ENCODE measurements at places on chromosomes 1 and 21.

DNA sequence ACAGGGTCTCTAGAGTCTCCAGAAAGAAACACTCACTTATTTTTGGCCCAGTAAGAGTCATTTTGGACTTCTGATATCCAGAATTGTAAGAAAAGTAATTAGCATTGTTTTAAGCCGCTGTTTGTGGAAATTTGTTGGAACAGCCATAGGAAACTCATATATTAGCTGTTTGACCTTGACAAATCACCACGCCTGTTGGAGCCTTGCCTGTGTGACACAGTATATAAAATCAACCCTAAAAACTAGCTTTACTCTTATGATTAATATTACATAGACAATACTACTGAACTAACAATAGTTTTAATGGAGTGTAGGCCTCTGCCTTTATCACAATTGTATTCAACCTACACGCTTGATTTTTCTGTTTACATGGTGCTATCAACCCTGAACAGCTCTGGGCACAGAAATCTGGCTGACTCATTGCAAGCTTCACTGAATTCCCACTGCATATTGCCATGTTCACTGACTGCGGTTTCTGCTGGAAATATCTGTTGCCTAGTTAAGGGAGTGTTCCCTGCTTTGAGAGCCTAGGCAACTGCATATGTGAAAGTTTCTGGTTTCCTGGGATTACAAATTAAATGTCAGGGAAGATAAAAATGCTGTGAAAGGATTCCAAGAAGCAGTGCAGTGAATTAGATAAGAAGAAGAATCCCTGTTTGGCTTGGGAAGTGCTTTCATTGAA is 419.5 kb upstream of the DEPDC1 start:
- DNase-seq = no peak

DNA sequence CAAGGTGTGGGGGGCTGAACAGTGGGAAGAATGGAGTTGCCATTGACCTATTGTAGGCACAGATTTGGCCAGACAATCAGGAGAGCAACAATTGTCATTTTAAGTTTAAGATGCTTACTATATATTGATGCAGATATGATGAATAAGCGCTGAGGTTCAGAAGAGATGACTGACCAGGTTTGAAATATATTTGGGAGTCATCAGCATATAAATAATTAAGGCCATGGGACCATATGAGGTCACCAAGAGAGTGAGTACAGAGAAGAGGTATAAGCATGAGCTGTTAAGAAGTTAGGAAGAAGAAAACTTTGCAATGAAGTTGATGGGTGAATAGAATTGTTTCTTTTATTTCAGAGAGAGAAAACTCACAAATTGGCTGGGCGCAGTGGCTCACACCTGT is 4.5 kb upstream of the GADD45A start:
- no peak for DNase-seq

DNA sequence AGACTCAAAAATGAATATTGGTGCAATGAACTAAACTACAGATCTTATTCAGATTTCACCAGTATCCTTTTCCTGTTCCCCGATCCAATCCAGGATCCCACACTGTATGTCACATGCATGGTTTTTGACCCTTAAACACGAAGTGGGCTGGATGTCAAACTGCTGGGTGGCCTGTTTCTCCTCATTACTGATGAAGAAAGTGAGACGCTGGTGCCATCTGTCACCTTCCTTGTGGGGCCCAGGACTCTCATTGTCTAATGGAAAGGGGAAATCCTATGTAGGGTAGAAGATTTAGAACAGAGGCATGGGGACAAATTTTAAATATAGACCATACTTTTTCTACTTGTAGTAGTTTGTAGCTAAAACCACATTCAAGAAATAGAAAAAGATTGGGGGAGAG is 56.2 kb downstream of the DISC1 start:
- no peak for DNase-seq

DNA sequence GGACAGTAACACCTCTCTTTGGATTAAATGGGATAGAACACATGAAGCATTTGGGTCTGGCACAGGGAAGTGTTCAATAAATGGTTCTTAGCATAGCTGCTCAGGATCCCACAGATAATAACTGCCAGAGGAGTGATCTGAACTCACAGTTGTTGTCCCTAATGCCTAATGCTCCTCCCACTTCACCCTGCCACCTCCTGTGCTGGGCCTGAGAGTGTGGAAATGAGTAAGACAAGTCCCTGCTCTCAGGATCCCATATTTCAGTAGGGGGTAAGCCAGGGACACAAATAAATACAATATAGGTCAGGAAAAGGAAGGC is 19.9 kb upstream of the FOXO6 start:
- no peak for DNase-seq

DNA sequence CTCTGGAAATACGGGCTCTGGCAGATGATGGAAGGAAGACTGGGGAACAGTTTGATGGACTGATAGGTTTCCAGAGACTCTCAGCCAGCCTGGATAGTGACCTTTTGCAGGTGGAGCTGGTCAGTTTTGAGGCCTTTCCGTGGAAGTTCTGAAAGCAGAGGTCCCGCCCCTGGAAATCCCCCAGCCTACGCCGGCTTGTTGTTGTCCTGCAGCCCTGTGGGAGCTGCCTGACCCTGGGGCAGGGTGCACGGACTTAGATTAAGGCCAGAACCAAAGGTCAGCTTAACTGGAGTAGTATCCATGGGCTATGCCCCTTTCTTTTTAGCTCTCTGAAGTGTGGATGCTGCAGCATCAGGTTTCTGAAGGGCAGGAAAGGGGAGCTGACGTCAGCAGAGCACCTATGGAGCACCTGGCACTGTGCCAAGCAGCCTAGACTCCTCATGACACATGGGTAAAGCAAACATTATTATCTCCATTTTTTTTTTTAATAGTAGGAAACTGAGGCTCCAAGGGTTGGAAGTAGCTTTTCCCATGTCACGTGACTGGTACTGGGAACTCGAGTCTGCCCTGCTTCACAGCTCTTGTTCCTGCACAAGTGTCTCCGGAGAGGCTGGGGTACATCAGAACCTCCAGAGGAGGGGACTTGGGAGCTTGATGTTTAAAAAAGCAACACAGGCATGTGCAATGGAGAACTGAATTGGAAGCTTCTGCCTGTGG is 38.5 kb downstream of the IER5 start:
- DNase-seq = peak; percentile 88

- DNase-seq = no peak
Measured at GRCh38 chr1:71357708-71358107, 276.9 kb upstream of the ZRANB2 start.

DNA sequence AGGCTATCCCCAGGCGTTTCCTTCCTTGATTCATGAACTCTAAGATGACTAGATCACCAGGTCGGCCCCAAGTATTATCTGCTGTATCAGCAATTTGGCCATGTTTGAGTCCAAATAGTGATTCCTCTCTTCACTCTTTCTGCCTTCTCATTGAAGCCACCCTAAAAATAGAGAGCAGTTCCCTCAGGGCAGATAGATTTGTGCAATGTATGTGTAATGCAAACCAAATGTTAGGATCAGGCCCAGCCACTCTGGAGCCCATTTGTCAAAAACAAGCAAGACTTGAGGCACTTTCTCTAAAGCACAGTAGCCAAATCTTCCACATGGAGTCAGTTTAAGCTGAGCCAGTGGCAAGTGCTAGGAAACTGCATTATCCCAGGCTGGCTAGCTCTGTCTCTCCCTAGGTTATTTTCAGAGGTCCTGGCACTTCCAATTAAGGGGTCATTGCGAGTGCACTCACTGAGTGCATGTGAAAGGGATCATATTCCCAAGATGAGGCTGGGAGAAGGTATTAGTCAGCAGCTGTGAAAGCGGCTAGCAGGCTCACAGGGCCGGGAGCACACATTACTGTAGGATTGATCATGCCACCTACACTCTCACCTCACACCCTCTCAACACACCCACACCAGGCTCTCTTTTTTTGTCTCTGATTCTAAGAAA is 97.9 kb upstream of the RAB3GAP2 start:
- DNase-seq = no peak

DNA sequence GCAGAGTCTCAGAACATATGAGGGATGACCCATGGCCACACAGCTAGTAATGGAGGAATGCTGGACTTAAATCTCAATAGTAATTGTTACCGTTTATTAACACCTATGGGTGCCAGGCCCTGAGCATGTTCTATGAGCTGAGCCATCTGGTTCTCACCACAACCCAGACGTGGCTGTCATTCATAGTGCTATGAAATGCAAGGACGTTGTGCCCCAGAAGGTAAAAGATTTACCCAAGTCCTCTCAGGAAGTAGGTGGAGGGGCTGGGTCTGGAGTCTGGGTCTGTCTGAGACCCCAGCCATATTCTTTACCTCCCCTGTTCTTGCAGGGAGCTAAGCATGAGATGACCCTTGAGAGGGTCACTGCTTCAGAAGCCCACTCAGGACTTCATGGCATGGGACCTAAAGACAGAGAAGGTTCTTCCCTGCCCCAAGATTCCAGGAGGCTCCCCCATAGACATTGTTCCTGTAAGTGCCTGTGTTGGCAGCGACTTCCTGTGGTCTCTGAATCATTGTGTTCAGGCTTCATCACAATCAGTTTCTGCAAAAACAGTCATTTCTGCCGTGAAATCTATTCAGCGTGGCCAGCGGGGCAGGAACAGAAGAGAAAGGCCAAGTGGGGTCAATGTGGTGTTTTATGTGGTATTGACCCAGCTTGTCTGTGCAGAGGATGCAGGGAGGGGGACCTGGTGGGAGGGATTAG is 475.4 kb downstream of the PTPRU start:
- no peak for DNase-seq

DNA sequence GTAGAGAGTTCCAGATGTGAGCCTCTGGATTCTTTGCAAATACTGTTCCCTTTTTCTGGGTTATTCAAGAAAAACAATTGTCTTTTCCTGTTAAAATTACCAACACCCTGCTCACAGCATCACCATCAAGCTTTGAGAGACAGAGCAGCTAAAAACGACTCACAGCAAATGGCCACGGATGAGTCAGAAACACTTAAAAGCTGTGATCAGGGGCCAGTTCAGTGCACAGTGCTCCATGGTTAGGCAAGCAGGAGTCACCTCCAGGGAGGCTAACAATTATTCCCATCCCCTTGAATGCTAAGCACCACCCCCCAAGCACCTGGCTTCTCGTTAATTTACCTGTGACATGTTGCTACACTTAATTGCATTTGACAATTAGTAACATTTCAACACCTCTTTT is 128.4 kb upstream of the CAMK1G start:
- DNase-seq = no peak

DNA sequence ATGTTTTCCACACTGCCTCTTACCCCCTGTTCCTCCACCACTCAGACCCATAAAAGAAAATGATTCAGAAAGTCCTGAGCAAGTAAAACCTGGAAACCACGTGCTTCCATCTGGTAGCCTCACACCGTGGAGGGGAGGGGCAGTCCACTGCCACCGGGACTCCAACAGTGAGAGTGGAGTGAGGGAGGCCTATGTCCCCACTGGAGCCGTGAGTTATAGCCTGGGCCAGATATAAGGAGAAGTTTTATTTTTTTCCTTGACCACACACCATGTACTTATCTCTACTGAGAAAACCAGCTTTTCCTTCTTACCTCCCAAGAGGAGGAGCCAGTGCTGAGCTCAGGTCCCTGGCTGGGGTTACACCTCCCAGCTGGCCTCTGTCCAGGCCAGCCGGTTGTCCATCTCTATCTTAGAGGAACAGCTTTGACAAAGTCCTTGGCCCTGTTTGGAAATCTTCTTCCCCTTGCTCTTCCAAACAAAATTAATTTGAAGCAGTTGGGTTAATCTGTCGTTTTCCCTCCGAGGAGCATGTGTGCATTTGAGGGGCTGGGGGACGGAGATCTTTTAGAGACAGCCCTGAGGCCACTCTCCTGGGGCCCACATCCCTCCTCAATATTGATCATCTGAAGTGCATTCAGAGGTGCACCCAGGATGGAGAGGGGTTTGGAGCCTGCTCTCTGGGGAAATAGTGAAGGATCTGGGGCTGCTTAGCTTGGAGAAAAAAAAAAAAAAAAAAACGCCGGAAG is 49.1 kb upstream of the SERBP1 start:
- no peak for DNase-seq

DNA sequence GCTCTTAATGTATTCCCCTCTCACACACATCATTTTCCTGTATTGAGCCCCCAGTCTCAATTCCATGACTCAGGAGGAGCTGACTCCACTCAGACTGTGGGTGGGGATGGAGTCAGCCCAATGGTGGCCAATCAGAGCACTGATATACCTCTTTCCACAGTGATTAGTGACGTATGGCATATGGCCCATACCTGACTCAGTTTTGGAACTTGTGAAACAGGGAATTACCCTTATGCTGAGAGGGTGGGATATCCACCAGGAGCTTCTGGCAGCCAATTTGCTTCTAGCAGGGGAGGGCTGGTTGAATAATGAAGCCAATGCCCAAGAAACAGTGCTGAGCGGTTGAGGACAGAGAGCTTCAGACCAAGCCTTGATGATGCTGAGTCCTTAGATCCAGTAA is 86.4 kb upstream of the SPATA6 start:
- no peak for DNase-seq

DNA sequence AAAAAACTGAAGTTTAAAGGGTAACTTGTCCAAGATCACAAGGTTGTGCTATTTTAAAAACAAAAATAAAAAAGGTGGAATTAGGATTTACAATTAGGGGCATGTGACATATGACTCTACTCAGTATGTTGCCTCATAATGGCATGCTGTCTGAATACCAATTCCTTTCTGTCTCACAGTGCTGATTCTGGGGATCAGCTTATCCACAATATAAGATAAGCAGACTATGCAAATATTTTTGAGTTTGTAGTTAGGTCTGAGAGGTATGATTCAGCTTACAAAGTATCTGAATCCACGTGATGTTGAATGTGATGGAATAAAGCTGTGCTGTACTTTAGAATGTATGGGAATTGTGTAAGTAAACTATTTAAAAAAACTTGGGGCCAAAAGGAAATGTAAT is 216.6 kb downstream of the HHIPL2 start:
- no peak for DNase-seq

GRCh38 chr1:176790786-176791185 is 327.8 kb downstream of the PAPPA2 start:
- no peak for DNase-seq
